ENCODE measurements at places on chromosomes 2 and 18.

GRCh38 chr2:138137949-138138348 lies 173.7 kb downstream of the HNMT start:
- DNase-seq = no peak

DNA sequence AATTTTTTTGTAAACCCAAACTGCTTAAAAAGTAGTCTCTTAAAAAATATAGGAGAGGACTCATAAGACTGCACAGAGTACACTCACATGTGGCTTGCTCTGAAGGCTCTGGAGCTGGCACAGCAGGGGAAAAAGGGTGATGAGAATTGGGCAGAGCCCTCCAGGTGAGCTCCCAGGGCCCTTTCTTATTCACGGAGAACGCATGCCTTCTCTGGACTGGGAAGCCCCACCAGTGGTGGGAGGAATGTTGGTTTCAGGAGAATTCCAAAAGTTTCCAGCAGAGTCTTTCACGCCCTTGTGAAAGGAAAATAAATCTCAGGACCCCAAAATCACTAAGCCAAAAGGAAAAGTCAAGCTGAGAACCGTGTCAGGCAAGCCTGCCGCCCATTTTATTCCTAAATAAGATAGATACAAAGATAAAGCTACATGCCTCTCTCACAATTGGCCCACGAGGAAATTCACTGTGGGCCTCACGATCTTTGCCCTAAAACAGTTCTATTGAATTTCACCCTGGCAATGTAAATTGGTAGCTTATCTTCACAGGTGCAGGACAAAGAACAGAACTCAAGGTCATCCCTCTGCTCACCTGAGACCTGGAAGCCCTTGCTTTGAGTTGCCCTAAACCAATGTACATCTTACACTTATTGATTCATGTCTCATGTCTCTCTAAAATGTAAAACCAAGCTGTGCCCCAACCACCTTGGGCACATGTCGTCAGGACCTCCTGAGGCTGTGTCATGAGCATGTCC lies 15.5 kb upstream of the MC5R start:
- DNase-seq = no peak

GRCh38 chr2:158543957-158544356 lies 87.2 kb downstream of the PKP4 start:
- DNase-seq = no peak

DNA sequence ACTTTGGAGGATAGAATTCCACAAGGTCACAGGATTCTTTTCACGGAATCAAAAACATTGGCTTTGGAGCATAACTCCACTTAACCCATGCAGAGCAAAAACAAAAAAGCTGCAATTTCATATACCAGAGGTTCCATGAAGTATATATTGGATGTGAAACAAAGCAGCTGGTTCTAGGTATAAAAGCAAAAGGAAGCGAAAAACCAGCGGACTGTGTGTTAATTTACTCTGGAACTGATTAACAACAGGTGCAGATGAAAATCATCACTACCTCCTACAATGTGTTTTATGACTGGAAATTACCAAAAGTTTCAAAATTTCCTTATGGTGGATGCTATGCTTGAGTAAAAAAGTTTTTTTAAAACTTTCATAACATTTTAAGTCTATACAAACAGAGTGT lies 54.4 kb upstream of the LINC00305 start:
- no peak for DNase-seq

GRCh38 chr2:230258483-230258882 lies 32.9 kb downstream of the SP140 start:
- DNase-seq = no peak

DNA sequence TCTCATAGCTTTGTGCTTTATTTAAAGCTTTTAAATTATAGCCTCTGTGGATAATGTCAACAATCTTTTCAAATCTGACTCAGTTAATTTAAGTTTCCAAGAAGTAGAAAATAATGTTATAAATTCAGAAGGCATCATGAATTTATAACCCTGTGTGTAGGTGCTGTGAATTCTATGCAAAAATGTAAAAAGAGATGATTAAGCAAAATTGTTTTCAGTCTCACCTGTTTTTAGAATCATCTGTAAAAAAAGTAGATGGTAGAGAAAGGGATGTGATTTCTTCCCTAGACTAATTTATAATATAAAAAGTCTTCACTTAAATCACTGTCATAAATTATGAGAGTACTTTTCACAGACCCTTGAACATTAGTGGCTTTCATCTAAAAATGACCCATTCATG lies 85.6 kb upstream of the NOSTRIN start:
- DNase-seq = no peak

DNA sequence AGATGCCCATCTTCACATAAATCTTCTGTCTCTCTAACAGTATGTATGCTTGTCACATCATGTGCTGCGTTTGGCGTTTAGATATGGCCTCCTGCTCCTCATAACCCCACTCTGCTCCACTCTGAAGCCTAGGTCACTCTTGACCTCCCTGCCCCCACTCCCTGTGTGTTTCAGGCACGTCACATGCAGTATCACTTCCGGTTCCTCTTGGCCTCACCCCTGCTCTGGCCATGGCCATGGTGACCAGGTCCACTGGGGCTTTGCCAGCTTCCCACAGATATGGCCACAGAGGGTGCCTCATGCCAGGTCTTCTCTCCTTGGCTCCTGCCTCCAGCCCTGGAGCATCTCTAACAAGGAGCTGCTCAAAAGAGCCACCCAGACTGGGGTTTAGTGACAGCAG lies 160.0 kb downstream of the RNF152 start:
- no peak for DNase-seq
